ENCODE measurements at places on chromosomes 6 and 20.

- DNase-seq, result no peak
Measured at GRCh38 chr20:22354647-22355046, 229.7 kb downstream of the FOXA2 start.

- DNase-seq, result no peak
Measured at GRCh38 chr6:3233904-3234303, 6.5 kb upstream of the TUBB2B start.

DNA sequence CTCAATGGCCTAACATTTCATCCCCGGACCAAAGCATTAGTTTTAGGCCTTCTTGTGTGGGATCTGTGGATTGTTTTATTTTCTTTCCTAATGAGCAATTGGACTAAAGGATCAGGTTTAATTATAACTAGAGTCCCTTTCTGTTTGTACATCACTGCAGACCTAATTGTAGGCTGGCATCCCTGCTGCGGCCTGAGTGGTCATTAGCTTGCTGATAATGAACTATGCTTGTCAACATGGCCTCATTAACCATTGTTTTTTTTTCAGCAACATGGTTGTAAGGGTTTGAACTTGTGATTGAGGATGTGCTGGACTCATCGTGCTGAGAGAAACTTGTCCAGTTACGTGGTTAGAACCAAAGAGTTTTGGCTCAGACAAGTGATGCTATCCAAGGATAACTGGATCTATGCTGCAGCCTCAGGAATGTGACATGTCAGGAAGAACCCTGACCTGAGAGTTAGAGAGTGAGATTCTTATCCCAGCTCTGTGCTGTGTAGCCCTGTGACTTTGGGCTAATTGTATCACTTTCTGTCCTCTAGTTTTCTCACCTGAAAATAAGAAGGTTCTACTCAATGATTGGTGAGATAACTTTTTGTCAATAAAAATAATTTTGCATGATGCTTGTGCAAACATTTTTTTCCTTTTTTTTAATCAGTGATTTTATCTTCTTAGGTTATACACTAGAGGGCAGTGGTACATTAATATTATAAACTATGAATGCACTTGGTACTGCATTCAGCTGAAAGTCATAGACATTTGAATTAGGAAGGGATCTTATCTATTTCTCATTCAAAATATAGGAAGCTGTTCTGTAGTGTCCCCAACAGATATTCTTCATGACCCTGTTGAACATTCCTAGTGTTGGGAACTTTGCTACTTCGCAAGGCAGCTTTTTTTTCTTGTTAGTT lies 140.9 kb downstream of the RNF144B start:
- DNase-seq, result no peak

DNA sequence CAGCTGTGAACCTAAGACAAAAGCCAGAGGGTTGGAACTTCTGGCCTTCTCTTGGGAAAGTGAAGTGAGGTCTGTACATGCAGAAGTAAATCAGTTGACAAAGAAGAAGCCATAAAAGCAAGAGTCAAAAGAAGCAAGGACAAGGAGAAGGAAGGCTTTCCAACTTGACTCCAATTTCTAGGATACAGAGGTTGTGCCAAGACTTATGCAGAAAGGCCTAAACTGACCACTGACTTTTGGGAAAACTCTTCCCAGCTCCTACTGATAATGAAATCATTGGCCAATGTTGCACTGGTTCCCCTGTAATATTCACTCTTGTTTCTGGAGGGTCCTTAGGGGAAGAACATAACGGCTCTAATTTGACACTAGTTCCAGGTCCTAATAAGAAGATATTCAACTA lies 29.3 kb upstream of the NT5E start:
- no peak for DNase-seq

DNA sequence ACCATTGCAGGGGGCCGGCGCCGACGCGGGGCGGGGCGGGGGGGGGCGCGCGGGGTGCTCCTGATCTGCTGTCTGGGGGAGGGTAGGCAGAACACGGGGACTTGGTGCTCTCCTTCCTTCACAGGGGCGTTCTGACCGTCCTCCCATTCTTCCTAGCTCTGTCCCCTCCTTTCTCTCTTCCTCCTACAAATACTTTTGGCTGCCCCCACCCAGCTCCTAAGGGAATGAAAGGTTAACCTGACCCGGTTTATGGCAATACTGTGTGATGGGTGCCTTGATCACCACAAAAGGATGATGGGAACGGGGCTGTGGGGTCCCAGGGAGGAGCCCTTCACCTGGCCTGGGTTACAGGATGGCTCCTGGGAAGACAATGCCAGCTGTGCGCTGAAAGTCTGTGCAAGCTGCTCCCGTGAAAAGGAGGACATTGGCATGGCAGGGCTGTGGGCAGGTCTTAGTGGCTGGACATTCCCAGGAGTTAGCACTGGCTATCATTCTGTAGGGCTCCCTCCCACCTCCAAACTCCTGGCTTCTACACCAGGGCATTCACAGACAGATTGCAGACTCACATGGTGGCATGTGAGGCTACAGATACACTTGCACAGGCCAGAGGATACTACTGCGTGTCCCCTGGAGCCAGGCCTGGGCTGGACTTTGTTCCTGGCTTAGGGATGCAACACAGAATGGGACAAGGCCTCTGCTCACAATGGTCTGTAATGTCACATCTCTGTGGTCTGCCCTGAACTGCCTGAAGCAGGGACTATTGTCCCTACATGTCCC lies 1.9 kb upstream of the TPD52L2 start:
- DNase-seq, result no peak

DNA sequence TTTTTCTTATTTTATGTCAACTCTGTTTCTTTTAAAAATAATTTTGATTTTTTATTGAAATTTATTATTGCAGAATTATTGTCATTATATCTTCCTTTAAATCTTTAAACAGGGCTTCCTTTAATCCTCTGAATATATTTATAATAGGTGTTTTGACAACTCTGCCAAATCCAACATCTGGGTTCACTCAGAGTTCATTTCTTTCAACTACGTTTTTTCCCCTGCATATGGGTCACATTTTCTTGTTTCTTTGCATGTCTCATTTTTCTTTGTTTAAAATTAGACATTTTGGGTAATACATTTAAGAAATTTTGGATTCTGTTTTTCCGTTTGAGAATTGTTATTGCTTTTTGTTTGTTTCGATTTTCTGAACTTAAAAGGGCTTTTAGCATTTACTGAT lies 655.1 kb upstream of the CITED2 start:
- DNase-seq, result no peak

DNA sequence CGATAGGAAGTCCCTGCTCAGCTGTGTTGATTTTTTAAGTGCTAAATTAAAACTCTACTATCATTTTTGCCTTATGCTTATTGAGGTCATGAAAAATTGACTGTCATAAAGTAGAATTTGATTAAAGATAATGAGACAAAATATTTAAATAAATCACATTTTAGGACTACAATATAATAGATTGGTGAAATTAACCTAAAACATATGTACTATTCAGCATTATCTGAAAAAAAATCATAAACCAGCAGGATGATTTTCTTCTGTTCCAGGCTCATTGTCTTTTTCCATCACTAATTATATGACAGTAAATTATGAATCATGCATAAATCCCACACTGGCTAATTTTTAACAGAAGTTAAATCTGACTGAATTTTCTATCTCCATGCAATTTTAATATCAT lies 373.6 kb upstream of the NRSN1 start:
- DNase-seq, result no peak

DNA sequence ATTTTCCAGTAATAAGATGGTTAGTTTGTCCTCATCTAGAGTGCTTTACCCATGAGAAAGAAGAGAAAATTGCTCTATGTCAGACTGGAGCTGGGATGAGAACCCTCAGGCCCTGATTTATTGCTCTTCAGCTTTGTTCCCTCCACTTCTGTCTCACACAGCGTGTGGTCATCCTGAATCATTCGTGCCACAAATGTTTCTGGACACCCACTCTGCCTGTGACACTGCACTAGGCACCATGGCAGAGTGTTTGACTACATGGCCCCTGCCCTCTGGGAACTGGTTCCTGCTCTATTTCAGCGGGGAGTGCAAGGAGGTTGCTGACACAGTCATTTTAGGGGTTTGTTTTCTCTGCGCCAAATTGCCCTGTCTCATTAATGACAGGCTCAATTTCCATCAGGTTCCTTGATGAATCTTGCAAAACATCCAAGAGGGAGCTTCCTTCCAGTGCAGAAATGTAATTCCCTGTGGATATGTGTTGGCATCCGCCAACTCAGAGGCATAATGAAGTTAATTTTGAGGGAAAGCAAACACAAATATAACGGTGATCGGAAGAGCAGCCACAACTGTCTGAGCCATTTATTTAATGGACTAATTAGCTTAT lies 207.5 kb downstream of the CLIC5 start:
- no peak for DNase-seq

DNA sequence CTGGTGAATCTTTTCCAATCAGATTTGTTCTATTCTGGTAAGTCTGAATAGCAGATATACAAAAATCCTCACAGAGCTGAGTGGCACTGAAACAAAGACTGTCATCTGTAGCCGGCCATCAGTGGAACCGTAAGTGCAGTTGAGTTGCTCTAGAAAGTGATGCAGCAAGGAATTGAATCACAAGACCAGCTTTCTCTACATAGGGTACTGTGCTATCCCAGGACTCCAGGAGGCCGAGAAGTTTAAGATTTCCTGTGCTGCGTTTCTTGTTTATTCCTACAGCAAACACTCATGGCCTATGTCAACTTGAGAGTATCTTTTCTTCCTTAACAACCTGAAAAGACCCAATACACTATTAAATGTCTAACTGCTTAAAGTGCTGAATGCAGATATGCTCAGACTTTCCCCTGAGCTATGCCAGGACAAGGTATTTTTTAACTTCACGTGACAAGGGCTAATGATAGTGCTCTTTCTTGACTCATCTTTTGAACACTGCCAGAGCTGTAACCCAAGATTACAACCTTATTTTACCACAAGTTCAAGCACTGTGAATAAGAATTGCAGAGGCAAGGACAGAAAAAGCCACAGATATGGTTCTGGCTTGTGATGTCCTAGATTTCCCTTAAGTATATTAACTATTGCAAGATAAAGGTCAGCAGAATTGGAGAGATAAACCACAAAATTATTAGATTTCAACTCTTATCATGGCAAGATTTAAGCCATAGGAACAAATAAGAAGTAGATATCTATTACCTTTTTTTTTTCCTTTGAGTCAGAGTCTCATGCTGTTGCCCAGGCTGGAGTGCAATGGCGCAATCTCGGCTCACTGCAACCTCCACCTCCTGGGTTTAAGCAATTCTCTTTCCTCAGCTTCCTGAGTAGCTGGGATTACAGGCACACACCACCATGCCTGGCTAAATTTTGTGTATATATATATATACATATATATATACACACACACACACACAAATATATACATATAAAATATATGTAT lies 71.6 kb downstream of the GJA1 start:
- no peak for DNase-seq

- no peak for DNase-seq
Measured at GRCh38 chr6:31651602-31652191, 764 bp downstream of the BAG6 start.

- DNase-seq, result no peak
Measured at GRCh38 chr20:24582373-24583168, 113.1 kb downstream of the SYNDIG1 start.

DNA sequence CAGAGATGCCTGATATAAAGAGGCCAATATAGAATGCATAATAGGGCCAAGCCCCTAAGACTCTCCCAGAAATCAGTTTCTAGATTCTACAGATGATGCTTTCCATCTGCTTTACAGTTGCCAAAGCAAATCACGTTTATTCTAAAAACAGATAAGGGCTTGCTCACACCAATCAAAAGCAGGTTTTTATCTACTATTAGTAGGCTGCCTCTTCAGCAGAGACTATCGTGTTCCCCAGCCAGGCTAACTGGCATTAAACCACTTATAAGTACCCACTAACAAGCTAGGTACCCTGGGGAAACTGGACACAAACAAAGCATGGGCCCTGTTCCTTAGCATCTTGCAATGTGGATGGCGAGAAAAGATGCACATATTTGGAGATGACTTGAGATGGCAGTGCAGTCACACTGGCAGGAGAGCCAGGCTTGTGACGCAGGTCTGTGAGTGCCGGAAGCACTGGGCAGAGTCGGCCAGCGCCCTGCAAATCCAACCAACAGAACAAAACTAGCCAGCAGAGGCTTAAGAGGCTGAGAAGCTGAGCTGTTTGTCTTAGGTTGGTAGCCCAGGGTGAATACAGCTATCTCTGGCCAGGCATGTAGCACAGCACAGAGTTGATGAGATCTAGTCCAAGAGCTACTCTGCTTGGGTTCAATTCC lies 73.4 kb downstream of the GFOD1 start:
- DNase-seq, result no peak

DNA sequence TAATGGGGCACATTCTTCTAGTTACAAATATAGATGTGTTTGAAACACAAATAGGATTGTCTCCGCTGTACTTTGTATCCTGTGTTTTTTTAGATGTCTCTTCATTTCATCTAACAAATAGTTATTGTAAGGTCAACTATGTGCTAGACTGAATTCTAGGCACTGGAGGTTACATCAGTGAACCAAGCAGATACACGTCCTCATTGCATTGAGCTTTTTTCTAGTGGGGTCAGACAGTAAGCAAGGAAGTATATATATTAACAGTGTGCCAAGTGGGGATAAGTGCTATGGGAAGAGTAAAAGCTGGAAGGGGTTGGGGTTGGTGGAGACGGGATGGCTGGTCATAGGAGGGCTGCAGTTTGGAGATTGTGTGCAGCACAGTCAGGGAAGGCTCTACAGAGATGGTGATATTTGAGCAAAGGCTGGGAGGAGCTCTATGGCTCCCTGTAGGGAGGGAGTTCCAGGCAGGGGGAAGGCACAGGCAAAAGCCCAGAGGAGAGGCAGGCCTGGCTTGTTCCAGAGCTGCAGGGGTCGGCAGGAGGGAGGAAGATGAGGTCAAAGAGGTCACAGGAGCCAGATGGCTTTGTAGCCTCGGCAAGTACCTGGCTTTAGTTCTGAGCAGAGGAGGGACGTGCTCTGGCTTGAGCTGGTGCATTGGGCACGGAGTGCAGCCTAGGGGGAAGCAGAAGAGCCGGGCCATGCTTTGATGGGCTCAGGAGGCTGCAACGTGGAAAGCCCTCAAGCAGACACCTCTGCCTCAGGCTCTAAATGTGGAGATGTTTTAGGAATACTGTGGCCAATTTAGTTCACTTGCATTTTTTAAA lies 152.3 kb downstream of the ZDHHC14 start:
- DNase-seq, result no peak

GRCh38 chr20:15359056-15359455 lies 1021.6 kb upstream of the FLRT3 start:
- no peak for DNase-seq

GRCh38 chr6:56659721-56660380 lies 17.2 kb upstream of the DST start:
- no peak for DNase-seq

- no peak for DNase-seq
Measured at GRCh38 chr20:53598140-53599043, 4.8 kb upstream of the ZNF217 start.

- DNase-seq, result no peak
Measured at GRCh38 chr20:37972256-37973058, 60.8 kb downstream of the TTI1 start.

GRCh38 chr6:132693478-132693877 lies 20.4 kb downstream of the VNN1 start:
- DNase-seq, result no peak

DNA sequence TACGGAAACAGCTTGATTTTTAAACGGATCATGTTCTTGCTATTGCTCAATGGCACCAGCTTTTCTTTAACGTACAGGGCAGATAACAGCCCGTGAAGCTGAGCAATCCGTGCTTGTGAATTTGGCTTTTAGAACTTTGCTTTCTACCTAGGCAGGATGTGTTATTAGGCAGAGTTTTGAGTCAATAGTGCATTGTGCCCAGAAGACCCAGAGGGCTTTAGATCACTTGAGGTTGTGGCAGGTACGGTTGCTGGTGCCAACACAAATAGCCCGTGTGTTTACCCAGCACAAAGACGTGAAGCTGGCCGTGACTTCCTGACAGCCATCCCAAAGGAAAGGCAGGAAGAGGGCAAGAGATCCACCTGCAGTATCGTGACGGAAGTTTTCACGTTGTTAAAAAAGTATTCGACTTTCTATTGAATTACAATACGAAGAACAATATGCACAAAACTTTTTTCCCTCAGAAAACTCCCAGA lies 117.4 kb upstream of the FRMD1 start:
- no peak for DNase-seq
